ENCODE measurements at places on chromosomes 13 and 19.

DNA sequence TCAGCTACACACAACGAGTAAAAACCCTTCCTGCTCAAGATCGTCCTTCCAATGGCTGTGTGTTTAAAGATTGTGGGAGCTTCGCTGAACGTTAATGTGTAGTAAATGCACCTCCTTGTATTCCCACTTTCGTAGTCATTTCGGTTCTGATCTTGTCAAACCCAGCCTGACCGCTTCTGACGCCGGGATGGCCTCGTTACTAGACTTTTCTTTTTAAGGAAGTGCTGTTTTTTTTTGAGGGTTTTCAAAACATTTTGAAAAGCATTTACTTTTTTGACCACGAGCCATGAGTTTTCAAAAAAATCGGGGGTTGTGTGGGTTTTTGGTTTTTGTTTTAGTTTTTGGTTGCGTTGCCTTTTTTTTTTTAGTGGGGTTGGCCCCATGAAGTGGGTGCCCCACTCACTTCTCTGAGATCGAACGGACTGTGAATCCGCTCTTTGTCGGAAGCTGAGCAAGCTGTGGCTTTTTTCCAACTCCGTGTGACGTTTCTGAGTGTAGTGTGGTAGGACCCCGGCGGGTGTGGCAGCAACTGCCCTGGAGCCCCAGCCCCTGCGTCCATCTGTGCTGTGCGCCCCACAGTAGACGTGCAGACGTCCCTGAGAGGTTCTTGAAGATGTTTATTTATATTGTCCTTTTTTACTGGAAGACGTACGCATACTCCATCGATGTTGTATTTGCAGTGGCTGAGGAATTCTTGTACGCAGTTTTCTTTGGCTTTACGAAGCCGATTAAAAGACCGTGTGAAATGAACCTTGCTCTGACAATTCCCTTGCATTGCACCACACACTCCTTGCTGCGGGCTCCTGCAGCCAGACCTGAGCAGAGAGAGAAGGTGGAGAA lies 2.7 kb upstream of the FAM174C start:
- no peak for DNase-seq

DNA sequence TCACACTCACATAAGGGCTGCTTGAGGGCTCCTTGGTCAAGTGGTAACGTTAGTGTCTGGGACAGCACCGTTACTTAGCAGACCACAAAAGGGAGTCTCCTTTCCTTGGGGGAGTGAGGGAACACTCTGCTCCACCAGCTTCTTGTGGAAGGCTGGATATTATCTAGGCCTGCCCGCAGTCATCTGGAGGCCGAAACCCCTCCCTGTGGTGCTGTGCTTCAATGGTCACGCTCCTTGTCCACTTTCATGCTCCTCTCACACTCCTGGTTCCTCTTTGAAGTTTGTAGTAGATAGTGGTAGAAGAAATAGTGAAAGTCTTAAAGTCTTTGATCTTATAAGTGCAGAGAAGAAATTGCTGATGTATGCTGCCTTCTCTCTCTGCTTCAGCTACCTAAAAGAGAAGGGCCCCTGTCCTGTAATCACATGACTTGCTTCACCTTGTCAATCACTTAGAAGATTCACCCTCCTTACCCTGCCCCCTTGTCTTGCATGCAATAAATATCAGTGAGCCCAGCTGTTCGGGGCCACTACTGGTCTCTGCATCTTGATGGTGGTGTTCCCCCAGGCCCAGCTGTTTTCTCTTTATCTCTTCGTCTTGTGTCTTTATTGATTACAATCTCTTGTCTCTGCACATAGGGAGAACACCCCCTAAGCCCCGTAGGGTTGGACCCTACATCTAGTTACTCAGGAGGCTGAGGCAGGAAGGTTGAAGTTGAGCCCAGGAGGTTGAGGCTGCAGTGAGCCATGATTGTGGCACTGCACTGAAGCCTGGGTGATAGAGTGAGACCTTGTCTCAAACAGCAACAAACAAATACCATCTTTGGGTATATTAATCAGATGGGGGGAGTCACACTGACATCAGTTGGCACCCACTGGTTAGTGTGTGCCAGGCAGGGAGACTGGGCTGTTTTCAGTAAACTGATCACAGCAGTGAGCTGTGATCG lies 11.6 kb upstream of the MZF1 start:
- DNase-seq: no peak

DNA sequence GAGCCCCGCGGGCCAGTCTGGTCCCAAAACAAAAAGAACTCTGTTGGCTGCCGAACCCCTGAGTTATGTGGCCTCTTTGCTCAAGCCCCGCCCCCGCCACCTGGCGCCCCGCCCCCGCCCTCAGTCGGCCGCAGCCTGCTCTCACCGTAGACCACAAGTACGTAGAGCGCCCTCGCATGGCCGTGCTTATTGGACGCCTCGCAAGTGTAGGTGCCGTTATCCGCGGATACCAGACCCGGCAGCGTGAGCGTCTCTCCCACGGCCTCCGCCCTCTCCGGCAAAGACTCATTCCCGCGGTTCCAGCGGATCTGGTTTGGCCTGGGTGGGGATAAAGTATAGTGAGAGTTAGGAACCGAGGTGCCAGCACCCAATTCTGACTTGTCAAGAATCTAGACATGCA lies 5.5 kb upstream of the ZNF428 start:
- DNase-seq: peak; percentile 82

- DNase-seq: no peak
Observed at GRCh38 chr19:30169196-30169900, 202.8 kb upstream of the ZNF536 start.

DNA sequence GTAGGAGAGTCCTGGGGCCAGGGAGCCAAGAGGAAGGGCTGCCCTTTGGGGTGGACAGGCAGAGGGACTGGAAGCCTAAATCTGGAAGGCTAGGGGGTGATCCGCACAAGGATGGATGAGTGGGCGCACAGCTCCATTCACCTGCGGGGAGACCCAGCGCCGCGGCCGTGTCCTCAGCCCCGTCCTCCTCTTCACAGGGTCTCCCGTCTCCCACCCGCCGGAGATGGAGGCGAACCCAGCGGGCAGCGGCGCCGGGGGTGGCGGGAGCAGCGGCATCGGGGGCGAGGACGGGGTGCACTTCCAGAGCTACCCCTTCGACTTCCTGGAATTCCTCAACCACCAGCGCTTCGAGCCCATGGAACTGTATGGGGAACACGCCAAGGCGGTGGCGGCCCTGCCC lies 7.9 kb downstream of the ZNF865 start:
- no peak for DNase-seq

GRCh38 chr13:40401911-40402776 lies 264.3 kb downstream of the FOXO1 start:
- no peak for DNase-seq

DNA sequence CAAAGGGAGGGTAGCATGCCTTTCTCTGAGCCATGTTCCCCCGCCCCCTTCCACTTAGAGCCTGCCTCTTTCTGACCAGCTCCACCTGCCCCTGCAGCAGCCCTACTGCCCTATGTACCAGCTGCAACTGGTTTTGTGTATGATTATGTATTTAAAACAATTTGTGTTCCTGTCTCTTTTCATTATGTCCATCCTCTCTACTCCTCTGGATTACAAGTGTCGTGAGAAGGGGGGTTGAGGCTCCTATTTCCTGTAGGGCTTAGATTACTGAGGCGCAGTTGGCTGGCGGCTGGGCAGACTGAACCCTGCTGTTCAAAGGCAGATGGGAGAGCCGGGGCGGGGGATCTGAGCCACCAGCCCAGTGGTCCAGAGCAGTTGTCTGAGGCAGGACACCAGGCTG lies 213.3 kb downstream of the KCNRG start:
- no peak for DNase-seq

- no peak for DNase-seq
Observed at GRCh38 chr13:36807616-36808015, 11.4 kb upstream of the RFXAP start.

GRCh38 chr13:41587490-41587889 lies 130.1 kb downstream of the RGCC start:
- DNase-seq: peak; percentile 58

DNA sequence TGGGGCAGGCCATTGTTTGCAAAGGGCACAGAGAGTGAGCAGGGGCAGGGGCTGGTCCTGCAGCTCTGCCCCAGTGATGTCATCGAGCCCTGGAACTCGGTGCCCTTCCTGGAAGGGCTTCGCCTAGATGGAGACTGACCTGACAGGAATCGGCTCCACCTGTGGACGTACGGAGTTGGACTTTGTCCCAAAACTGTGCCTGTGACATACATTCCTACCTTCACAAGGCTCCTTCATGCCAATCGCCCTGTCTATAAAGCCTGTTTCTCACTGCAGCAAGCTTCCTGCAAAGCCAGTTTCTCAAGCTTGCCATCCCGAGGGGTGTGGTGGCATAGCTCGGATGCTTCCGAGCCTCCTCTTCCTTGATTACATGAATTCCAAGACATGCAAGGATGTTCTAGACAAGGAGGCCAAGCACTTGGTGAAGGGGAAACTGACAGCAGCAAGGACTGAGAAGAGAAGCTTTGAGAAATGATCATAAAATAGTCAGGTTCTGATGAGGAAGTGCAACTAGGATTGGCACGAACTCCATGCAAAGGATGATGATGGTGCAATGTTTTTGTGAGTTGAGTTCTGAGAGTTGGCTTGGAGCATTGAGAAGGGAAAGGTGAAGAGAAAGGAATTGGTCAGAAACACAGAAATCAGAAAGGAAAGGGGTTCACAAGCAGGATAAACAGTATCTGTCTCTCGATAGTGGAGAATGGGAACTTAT lies 73.6 kb upstream of the STK24 start:
- no peak for DNase-seq

- DNase-seq: no peak
Observed at GRCh38 chr19:33462112-33462791, 59.3 kb downstream of the PEPD start.
